ENCODE measurements at places on chromosomes 4 and X.

- DNase-seq: no peak
Measured at GRCh38 chr4:184424993-184425758, 49.2 kb downstream of the IRF2 start.

- DNase-seq: no peak
Measured at GRCh38 chr4:18185491-18185890, 163.9 kb upstream of the LCORL start.

- DNase-seq: no peak
Measured at GRCh38 chr4:55255179-55255578, 90.9 kb upstream of the SRD5A3 start.

- no peak for DNase-seq
Measured at GRCh38 chr4:167290678-167291077, 56.4 kb upstream of the SPOCK3 start.

- no peak for DNase-seq
Measured at GRCh38 chr4:129748991-129749390, 653.0 kb downstream of the C4orf33 start.

- no peak for DNase-seq
Measured at GRCh38 chrX:101062176-101062575, 10.3 kb upstream of the TRMT2B start.

GRCh38 chrX:19794690-19795089 lies 92.7 kb downstream of the SH3KBP1 start:
- DNase-seq: no peak

- no peak for DNase-seq
Measured at GRCh38 chr4:80073473-80074008, 512 bp upstream of the ANTXR2 start.

DNA sequence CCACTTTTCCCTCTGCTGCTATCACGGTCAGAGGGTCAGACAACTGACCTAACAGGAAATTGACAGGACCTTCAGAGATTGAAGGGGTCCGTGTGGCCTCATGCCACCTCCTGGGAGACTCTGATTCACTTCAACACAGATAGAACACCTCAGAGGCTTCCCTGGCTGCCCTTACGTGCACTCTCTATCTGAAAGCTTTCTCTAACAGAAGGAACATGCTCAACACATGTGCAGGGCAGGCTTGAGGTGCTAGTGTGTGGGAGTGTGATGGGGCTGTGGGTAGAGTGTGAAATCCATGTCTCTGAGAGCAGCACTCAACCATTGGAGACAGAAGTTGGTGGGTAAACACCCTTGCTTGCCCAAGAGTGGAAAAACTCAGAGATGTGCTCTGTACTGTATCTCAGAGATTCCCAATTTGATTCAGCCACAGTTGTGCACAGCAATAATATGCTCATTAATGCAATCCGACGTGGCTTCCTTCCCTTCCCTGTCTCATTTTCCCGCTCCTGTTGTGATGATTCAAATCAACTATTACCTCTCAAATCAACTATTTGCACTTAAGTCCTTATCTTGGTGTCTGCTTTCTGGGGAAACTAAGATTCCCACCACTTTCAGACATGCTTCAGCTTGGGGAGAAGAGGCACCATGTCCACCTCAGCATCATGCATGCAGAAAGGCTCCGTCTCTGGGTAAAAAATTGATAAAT lies 62.0 kb upstream of the MAGEB2 start:
- DNase-seq: no peak

- no peak for DNase-seq
Measured at GRCh38 chr4:87423317-87424098, 1.1 kb downstream of the NUDT9 start.

DNA sequence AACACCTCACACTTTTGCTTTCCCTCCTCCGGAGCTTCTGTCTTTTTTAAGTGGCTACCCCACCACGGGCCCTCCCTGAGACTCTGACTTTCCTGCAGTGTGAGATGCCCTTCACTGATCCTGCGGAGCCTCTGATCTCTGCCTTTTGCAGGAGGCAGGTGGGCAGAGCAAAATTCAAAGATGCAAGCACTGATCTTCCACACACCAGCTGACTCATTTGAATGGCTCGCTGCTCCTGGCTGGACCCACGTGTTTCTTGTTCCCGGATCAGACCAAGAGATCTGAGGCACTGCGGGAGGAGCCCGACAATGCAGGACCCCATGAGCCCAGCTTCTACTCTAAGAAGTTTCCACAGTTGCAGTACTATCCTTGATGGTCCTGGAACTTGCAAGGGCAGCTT lies 1607.9 kb upstream of the TENM3 start:
- DNase-seq: peak; percentile 6

DNA sequence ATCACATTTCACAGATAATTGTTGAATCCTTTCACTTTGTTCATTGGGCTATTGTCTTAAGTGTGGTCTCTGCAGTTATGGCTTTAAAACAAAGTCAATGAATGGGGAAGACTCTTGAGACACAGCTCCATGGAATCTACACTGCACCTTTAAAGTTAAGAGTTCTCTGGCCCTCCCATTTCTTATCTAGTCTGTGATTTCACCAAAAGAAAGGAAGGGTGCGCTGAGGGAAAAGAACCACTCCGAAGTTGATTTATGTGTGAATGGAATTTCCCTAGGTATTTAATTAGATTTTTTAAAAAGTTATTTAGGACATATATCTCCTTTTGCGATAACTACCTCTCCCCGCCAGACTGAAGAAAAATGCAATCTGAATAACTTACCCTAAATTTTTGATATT lies 2.5 kb downstream of the SEPTIN11 start:
- DNase-seq: no peak

DNA sequence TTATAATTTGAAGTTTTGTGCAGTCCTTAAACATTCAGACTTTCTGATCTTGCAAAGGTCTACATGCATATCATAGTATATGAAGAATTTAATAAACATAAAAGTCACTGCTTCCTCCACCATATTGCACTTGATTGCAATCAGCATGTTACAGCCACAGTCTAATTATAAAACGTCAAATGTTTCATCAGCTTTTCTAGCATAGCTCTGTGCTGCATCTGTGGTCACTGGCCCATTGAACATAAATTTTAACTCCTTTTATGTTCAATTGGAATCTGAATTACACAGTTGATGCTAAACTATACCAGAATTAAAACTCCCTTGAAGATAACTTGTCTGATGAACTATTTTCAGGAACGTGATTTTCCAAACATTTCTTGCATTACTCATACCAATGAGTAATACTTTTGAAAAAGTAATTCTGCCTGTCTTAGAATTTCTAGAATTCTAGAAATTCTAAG lies 329.1 kb downstream of the GALNTL6 start:
- DNase-seq: no peak

GRCh38 chr4:88017516-88018297 lies 10.3 kb downstream of the PKD2 start:
- no peak for DNase-seq

DNA sequence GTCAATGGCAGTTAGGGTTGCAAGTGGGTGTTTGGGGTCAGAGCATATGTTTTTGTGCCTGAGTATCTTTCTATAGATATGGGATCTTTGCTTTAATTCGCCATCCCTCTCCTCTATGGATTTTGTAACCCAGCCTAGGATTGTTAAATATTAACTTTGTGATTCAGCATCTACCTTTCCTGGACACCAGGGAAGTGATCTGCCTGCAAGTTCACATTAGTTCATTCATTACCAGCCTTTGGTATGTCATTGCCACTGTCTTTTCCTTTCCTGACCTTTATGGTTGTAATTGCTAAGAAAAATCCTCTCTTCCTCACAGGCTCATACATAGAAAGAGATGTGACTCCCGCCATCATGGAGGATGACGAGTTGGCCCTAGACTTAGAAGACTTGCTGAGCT lies 73.8 kb downstream of the KIT start:
- DNase-seq: no peak

DNA sequence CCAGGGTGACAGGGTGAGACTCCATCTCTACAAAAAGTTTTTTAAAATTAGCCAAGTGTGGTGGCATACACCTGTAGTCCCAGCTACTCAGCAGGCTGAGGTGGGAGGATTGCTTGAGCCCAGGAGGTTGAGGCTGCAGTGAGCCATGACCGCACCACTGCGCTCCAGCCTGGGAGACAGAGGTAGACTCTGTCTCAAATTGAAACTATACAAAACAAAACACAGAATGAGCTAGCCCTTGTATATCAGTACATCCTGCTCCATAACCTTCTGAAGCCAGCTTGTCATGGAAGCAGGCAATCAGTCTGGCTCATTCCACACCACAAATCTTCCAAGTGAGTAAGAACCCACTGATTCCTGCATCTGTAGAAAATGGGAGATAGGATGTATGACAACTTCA lies 49.0 kb downstream of the CD99L2 start:
- DNase-seq: no peak

GRCh38 chr4:11429699-11430045 lies 978 bp upstream of the HS3ST1 start:
- no peak for DNase-seq

DNA sequence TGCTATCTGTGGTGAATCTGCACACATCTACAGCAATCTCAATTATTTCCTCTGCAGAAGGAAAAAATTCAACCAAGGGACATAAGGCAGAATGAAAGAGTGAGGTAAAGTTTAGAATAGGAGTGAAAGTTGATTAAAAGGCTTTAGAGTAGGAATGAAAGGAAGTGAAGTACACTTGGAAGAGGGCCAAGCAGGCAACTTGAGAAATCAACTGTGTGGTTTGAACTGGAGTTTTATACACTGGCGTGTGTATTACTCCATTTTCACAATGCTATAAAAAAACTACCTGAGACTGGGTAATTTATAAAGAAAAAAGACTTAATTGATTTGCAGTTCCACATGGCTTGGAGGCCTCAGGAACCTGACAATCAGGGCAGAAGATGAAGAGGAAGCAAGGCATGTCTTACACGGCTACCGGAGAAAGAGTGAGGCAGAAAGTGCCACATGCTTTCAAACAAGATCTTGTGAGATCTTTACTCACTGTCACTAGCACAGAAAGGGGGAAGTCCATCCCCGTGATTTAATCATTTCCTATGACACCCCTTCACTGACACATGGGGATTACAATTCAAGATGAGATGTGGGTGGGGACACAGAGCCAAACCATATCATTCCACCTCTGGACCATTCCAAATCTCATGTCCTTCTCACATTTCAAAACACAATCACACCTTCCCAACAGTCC lies 234.8 kb downstream of the IL15 start:
- no peak for DNase-seq

- no peak for DNase-seq
Measured at GRCh38 chr4:144189121-144189520, 48.6 kb upstream of the GYPA start.

- no peak for DNase-seq
Measured at GRCh38 chr4:169657470-169658107, 37.2 kb downstream of the CLCN3 start.

- no peak for DNase-seq
Measured at GRCh38 chrX:71664889-71665491, 2.4 kb upstream of the LOC101059915 start.

- DNase-seq: no peak
Measured at GRCh38 chr4:85557016-85557901, 82.3 kb downstream of the ARHGAP24 start.

GRCh38 chr4:4386736-4387392 lies at the start of gene NSG1:
TSS of gene NSG1 (plus strand) at chr4:4387102. CDS start at chr4:4387630, 528 bp downstream.
- DNase-seq: peak; percentile 13

- no peak for DNase-seq
Measured at GRCh38 chr4:142407596-142407995, 438.5 kb downstream of the INPP4B start.

DNA sequence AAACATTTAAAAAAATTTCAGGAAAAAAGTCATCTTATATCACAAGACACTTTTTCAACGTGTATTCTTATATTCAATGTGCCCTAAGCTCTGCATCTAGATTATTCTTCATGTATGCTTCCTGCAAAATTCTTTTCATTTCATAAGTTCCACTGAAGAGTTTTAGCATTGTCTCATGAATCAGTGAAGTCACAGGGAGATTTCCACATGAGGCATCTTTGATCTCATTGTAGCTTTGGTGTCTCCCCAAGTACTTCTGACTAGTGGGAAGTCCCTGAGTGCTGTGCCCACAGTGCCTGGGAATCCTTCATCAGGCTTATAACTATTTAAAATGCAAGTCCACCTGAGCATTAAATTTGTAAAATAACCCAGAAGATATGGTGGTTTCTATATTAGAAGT lies 123.8 kb downstream of the MAD2L1 start:
- no peak for DNase-seq

DNA sequence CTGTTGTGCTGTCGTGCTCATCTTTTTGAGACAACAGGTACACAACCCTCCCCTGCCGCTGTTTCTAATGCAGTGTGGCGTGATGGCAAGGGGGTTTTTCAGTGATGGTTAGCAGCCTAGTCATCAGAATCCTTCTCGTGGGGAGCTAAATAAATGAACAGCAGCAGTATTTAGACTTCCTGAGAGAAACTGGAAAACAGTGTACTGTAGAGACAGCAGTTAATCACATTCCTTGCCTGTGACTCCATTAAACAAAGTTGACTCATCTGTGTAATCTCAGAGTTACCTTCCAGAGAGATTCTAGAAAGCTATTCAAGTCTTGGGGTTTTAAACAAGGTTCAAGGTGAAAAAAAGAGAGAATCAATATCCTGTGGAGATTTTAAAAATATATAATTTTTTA lies 1753.2 kb upstream of the PCDH7 start:
- no peak for DNase-seq

- no peak for DNase-seq
Measured at GRCh38 chr4:52861171-52861823, 820 bp upstream of the RASL11B start.

- no peak for DNase-seq
Measured at GRCh38 chr4:73221734-73222133, 36.9 kb downstream of the ANKRD17 start.

GRCh38 chrX:70452143-70452733 lies 7.6 kb downstream of the DLG3 start:
- DNase-seq: peak; percentile 83

- no peak for DNase-seq
Measured at GRCh38 chrX:30806187-30806728, 82.8 kb downstream of the TAB3 start.

- no peak for DNase-seq
Measured at GRCh38 chr4:30525662-30526315, 194.4 kb upstream of the PCDH7 start.

DNA sequence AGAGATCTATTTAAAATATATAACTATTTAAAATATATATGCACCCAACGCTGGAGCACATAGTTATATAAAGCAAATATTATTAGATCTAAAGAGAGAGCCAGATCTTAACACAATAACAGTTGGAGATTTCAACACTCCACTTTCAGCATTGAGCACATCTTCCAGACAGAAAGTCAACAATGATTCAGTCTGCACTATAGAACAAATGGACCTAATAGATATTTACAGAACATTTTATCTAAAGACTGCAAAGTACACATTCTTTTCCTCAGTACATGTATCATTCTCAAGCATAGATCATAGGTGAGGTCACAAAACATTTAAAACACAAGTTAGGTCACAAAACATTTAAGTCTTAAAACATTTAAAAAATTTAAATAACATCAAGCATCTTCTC lies 36.4 kb downstream of the NLRP2B start:
- DNase-seq: no peak

DNA sequence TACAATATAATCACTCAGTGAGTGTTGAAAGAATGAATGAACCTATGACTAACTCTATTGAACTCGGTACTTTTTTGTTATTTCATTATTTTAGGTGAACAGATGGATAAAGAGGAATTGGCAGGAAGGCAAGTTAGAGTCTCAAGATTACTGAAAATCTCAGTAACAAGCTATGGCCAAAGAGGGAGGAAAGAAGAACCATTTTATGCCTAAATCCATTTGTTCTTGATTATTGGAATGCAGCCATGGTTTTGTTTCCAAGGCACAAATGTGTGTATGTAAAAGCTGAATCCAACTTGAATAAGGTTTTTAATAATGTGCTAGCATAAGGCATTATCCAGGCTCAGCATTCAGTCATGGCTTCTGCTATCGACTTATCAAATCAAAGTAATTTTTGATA lies 196.4 kb downstream of the DTHD1 start:
- no peak for DNase-seq

- no peak for DNase-seq
Measured at GRCh38 chrX:111646515-111646914, 34.5 kb upstream of the ALG13 start.
